ENCODE measurements at places on chromosomes 2 and 18. TPM values are rescaled to one million over a fixed set of nuclear protein-coding genes. Genes with fewer than 3 reads are reported as not detected.
A peak's percentile ranks its signal among the peaks of the same experiment; 100 is the strongest.

- DNase-seq = no peak
Measured at GRCh38 chr2:104876606-104877570, 23.0 kb downstream of the POU3F3 start.

GRCh38 chr18:79578396-79579260, 101.0 kb upstream of the CTDP1 start:
- peak; percentile 55 for DNase-seq

DNA sequence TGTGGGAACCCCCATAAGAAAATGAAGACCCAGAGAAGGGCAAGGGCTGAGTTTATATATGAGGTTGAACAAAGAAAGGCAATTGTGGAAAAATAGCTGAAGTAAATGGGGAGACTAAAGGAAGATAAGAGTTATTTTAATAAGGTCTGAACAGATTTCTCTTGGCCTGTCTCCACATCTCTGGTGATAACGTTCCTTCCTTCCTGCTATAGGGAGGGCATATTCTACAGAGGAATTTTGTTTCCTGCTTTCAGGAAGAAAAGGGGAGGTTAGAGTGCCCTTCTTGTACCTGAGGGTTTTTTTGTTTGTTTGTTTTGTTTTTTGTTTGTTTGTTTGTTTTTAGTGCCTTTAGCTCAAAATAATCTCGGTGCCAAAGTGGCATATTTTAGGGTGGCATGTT, 31.6 kb downstream of the MOGAT1 start:
- no peak for DNase-seq

DNA sequence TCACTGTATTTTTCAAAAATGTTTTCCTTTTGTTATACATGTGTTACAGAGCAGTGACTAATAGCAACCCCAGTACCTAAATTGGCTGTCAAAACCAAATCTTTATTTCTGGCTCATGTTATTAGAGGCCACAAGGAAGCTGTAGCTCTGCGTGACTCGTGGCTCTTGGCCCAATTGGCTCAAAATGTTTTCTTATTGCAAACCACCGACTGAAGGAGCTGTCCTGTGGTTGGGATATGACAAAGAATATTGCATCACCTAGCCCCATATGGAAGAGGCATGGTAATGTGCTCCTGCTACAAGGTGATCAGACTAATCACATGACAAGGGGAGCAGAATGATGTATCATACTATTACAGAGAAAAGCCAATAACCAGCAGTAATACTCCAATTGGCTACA, 1058.5 kb downstream of the CBLN2 start:
- no peak for DNase-seq

- DNase-seq = no peak
Measured at GRCh38 chr2:206955253-206955652, 15.9 kb downstream of the CPO start.

DNA sequence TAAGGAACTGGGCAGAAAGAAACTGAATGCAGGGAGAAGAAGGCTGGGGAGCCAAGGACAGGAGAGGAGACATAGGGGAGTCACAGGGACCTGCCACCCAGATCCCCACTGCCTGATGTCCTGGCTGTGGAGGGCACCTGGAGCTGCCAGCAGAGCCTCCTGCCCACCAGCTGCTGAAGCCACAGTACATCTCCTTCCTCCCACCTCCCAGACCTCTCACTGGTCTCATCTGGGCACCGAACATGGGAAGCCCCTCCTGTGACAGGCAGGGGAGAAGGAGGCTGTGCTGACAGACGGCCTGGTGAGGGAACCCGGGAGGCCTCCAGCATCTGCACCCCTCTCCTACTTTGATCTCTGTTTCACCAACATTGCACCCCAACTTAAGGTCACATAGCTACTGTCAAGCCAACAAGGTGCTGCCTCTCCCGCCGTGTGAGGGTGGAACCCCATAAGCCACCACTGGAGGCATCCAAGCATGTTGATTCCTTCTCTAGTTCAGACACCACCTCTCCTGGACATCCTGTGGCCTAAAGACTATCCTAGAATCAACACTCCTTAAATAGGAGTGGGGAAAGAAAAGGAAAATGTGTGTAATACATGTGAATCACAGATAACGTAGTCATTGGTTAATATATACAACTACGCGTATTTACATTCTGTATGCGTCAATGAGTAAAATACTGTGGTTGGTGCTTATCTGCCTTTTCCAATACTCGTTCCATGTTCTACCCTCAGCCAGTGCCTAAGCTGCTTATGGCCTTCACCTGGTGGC, 3.5 kb upstream of the RNPEPL1 start:
- no peak for DNase-seq

VWC2L gene
- not detected for total RNA-seq

DNA sequence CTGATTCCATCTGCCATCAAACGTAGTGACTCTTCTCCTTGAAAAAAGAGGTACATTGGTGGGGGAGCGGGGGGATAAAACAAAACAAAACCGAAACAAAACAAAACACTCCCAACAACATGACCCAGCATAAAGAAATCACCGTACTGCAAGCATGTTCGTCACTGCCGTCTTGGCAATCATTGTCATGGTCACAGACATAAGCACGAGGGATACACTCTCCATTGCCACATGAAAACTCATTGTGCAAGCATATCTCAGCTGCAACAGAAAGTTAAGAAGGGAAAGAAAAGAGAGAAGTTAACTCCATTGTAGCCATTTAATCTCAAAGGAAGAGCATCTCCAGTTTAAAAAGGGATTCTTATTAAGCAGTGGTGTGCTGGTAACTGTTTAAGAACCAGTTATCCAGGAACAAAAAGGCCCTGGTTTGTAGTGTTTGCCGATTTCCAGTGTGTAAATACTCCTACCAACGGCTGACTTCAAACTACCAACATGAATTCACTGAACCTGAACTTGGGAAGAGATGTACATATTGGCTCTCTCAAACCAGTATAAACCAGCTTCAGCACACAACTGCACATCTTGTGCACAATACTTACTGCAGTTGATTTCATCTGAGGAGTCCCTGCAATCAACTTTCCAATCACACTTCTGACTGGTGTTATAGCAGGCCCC, 68.2 kb downstream of the LRP2 start:
- no peak for DNase-seq

DNA sequence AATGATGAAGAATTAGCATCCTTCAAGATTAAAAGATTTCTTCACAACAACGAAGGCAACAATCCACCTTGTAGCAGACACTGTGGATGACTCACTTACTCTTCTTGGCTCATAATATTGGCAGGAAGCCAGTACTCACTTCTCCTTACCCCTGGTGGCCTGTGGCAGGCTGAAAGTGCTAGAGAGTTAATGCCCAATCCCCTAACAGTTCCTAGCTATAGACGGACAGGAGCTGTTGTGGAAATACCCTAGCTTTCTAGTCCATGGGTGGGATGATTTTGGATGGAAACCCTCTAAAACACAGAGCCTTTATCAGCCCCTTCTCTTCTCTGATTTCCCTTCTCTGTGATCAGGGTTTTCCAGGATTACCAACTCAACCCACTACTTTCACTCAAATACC, 128.6 kb upstream of the NYAP2 start:
- no peak for DNase-seq

GRCh38 chr2:54000524-54000923, 29.7 kb upstream of the PSME4 start:
- no peak for DNase-seq

DNA sequence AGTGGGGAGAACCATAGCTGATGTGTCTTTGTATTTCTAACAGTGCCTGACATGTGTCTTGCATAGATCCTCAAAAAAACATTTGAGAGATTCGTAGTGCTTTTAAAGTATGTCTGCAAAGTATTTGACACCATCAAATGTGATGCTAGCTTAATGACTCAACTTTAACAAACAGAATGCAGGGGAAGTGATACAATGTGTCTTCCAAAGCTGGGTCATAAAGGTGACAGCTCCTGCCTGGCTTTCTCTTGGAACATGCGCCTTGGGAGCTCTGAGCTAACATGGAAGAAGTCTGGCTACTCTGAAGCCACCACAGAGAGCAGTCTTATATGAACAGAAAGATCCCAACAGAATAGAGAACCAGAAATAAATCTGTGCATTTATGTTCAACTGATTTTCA, 78.2 kb downstream of the C1D start:
- no peak for DNase-seq

DNA sequence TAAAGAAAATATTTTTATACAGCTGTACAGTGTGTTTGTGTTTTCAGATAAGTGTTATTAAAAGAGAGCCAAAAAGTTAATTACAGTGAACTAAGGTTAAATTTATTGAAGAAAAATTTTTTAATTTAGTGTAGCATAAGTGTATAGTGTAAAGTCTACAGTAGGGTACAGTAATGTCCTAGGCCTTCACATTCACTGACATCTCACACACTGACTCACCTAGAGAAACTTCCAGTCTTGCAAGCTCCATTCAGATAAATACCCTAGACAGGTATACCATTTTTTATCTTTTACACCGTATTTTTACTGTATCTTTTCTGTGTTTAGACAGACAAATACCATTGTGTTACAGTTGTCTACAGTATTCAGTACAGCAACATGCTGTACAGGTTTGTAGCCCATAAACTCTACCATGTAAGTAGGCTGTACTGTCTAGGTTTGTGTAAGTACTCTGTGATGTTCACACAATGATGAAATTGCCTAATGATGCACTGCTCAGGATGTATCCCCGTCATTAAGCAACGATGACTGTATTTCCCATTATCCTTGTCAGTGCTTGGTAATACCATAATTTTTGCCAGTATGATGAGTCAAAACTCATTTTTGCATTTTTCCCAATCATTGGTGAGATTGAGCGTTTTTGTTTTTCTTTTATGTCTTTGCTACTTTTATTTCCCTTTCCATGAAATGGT, 48.2 kb upstream of the B3GNT2 start:
- no peak for DNase-seq

- DNase-seq = no peak
Measured at GRCh38 chr2:20663196-20664070, 3.5 kb upstream of the GDF7 start.

RAX gene
- not detected for total RNA-seq

TM4SF20 gene
- total RNA-seq = not detected

- no peak for DNase-seq
Measured at GRCh38 chr2:17106418-17106817, 411.8 kb downstream of the RAD51AP2 start.

DNA sequence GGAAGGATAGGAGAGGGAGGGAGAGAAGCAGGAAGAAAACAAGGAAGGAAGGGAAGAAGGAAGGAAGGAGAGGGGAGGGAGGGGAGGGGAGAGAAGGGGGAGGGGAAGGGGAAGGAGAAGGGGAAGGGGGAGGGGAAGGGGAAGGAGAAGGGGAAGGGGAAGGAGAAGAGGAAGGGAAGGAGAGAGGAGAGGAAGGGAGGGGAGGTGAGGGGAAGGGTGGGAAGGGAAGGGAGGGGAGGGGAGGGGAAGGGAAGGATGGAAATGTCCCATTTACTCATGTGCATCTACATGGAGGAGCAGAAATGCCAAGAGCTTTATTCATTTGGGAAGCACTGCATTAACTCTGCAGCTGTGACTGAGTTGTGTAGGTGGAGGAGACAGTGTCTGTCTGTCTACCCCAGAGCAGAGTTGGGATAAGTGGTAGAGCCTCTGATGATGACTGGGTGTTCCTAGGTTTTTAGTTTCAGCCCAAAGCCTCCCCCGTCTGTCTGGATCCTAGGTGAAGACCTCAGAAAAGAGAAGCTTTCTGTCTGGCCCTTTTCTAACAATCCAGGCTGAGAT, 131.3 kb downstream of the COL6A3 start:
- DNase-seq = no peak
